ENCODE measurements at places on chromosomes 6 and 20. TPM values are rescaled to one million over a fixed set of nuclear protein-coding genes. Genes with fewer than 3 reads are reported as not detected.

Gene PPP1R3G
- 0.20 TPM for total RNA-seq

Gene NOX3
- not detected for total RNA-seq

- DNase-seq: no peak
Measured at GRCh38 chr20:57785061-57785460, 75.2 kb upstream of the PMEPA1 start.

DNA sequence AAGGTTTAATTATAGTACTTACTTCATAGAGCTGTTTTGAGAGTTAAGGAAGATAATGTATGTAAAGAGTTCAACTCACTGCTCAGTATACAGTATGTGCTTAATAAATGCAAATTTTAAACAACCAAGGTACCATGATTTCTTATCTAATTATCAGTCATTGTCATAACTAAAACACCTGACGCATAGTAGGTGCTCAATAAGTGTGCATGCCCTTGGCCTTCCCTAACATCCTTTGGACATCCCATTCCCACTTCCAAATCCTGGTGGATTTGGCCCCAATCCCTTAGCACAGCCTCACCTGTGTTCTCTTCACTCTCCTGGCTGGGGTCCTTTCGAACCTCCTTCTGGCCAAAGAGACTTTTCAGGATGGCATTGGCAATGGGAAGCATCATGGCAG, 41.1 kb downstream of the SLC13A3 start:
- no peak for DNase-seq

DNA sequence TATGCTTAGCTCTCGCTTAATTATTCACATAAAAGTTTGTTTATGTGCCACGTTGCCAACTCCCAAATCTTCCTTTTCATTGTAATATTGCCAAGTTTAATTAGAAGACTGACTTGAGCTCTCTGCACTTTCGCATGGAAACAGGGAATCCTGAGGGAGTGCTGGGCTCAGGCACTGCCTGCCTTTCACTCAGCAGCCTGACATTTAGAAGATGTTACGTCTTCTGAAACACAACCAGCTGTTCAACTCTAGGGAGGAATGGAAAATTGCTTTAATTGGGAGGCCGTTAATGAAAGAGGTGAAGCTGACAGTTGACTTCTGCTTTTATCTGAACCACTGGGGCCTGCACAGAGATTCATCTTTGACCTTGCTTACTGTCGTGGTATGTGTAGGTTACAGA, 77.4 kb upstream of the MTHFD1L start:
- DNase-seq: no peak

DNA sequence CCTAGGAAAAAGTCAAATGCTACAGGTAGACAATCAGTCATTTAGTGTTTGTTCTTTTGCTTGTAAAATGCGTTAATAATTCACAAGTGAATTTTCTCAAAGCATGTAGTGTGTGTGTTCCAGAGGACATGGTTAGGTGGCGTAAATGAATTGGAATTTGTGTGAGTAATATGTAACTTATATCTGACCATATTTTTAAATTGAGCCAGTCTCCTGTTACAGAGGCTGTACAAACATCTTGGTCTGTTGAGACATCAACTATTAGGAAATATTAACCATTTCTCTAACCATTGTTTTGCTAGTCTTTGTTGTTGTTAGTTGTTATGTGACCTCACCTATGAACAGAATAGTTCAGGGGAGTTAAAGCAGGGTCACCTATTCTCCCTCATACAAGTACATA, 22.7 kb downstream of the MCM8 start:
- DNase-seq: no peak

All from Calu3 (cell line).